ENCODE measurements at places on chromosomes 7 and 10.

DNA sequence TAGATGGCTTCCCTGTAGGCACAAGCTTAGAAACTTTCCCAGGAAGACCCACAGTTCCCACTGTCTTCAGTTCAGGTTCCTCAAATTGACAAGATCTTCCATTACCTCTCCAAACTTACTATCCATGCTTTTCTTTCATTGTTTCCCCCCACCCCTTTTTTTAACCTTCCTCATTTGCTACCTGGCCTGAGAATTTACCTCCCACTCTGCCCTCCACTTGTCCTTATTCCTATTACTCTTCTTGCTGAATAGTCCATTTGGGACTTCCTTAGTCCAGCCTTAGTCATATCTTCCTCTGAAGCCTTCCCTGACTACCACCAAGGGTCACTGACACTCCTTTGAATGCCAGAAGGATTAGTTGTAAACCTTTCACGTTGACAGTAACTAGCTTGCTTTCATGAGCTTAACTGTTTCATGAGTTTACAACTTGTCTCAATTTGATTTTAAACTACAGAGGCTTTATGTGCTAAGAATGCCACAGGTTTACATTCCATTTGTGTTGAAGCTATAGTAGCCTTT is 1.2 kb upstream of the CALU start:
- peak; percentile 52 for DNase-seq

DNA sequence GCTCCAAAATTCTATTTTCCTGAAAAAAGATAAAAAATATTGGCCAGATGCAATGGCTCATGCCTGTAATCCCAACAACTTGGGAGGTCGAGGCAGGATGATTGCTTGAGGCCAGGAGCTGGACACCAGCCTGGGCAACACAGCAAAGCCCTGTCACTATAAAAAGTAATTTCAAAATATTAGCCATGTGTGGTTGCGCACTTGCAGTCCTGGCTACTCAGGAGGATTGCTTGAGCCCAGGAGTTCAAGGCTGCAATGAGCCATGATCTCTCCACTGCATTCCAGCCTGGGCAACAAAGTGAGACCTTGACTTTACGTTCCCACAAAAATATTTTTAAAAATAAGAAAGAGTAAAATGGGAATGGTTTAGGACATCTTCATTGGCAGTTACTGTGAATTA is 104.1 kb upstream of the AFAP1L2 start:
- no peak for DNase-seq

DNA sequence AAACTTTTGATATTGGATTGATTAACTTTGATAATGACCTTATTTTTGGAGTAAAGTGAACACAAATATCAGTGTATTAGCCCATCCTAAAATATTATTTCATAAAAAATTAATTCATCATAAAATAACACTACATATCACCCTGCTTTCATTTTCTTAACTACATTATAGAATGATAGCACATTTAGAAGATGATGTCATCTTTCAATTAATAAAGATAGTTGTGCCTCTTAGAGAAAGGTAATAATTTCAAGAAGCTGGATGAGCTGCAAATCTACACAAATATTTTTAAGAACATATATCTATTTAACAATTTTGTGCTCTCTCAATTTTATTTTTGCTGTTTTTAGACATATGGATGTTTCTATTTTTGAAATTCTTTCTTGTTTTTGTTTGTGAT is 126.1 kb downstream of the CNTNAP2 start:
- no peak for DNase-seq

- no peak for DNase-seq
These were observed 38.8 kb downstream of the RAMP3 start for GRCh38 chr7:45196374-45196773.

DNA sequence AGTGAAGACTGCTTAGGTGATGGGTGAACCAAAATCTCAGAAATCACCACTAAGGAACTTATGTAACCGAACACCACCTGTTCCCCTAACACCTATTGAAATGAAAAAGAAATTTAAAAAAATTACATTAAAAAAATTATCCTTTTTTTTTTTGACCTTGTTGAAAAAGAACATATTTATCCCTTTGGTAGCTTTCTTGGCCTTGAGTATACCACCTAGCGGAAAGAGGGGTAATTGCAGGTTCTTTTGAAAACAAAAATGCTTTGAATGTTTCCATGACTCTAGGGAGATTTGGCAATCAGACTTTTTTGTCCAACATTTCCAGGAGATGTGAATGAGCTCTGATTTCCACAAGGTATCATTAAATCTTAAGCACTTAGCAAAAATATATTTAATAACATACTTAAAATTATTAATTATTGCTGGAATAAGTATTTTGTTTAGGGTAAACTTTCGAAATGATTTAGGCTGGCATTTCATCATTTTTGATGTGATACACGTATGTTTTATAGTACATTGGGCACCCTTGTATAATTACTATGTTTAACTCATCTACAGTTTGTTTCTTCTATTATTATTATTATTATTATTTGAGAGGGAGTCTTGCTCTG is 47.0 kb upstream of the ELMO1 start:
- DNase-seq, result peak; percentile 23

DNA sequence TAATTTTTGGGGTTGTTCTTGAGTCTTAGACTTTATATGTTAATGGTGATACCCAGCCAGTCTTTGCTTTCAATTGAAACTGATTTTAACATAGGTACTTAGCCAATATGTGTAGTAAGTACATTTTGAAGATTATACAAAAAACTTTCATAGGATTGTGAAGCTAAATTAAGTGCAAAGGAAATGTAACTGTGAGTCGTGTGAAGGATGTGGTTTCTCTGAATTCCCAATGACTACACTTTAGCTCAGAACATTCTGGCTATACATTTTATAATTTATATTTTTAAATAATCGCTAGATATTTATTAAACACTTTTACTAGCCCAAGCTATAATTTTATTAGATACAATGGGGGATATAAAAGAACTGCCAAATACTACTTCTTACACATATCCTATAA is 359.3 kb downstream of the PCLO start:
- DNase-seq, result no peak

- DNase-seq, result no peak
These were observed 2.5 kb downstream of the ZYX start for GRCh38 chr7:143383642-143383957.

GRCh38 chr10:114862456-114862855 is 40.9 kb downstream of the FHIP2A start:
- no peak for DNase-seq

- no peak for DNase-seq
These were observed 22.7 kb upstream of the PITRM1 start for GRCh38 chr10:3195286-3195685.

- DNase-seq, result peak; percentile 66
These were observed 593 bp upstream of the ADRA2A start for GRCh38 chr10:111076191-111076681.

DNA sequence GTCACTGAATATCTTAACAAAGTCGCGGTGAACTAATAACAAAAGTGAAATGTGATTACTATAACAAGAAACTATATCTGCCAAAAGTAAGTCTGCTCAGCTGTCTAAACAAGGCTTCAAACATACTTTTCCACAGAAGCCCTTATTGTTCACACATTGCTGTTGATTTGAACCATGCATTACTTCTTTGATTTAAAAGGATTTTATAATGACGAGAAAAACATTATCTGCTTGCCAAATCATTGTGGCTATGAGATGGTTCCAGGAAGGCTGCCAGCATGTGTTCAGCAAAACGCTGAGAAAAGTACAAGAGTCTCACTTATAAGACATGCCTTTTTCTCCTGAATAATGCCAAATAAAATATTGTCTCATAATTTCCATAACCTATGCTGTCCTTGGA is 24.4 kb downstream of the RNF133 start:
- no peak for DNase-seq

All from RWPE1 (cell line).